ENCODE measurements at places on chromosomes 2 and 18. TPM values are rescaled to one million over a fixed set of nuclear protein-coding genes. Genes with fewer than 3 reads are reported as not detected.

DNA sequence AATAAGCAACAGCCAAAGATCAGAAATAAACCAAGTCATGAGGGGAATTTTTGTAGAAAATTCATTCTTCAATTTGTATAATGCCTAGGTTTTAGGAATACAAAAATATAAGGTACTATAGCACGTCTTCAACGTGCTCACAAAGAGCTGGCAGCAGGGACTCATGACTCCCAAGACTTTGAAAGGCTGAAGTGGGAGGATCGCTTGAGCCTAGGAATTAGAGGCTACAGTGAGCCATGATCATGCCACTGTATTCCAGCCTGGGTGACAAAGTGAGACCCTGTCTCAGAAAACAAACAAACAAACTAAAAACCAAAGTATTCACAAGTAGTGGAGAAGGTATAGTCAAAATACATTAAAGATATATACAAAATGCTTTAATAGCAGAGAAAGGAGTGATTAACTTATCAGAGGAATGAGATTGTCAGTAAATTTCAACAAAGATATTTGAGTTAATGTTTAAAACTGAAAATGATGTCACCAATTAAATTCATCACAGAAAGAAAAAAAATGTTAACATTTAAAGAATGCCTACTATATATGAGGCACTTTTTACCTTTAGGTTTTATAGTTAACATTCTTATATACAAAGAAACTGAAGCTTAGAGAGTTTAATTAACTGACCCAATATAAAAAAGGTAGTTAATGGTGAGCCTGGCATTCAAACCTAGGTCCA, 3.2 kb downstream of the WDR33 start:
- no peak for DNase-seq

The PDCD1 gene
- polyA plus RNA-seq = not detected

GRCh38 chr2:194203898-194204297, 1453.1 kb upstream of the SLC39A10 start:
- no peak for DNase-seq

DNA sequence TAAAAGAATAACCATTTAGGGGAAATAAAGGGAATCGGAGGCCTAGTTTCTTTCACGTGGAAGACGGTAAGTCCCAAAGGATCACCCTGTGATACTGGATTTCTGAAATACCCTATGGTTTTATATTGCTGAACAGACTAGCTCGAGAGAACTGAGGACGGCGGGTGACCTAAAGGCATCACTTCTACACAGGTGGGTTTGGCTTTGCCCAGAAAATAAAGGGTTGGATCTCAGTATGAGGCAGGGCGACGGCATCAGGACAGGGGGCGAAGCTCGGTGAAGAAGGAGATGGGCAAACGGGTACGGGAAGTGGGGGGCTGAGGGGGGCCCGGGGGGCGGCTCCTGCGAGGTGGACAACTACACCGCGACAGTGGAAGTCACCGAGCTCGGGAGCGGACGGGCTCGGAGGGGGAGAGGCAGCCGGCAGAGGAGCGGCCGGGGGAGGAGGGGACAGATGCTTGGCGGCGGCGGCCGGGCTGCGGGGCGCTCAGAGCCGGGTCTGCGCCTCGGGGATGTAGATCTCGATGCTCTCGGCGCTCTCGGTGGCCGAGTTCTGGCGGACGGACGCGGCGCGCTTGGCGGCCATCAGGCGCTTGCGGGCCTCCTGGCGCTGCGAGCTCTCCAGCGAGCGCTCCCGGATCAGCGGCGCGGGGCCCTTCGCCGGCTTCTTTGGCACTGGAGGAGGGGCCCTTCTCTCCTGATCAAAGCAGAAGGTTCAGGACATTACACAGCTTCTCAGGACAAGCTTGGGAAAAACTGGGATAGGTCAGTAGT, 48.9 kb downstream of the TGIF1 start:
- peak; percentile 5 for DNase-seq

The VWC2L gene
- not detected for polyA plus RNA-seq
